Spinal cord (tissue), 10 donors: ENCODE measurements at places on chromosomes 5 and 9.

- DNase-seq, result no peak
Measured at GRCh38 chr5:28305891-28306290, 1267.5 kb upstream of the CDH9 start.

GRCh38 chr9:20023210-20023905 is 234.5 kb upstream of the SLC24A2 start:
- no peak for DNase-seq

DNA sequence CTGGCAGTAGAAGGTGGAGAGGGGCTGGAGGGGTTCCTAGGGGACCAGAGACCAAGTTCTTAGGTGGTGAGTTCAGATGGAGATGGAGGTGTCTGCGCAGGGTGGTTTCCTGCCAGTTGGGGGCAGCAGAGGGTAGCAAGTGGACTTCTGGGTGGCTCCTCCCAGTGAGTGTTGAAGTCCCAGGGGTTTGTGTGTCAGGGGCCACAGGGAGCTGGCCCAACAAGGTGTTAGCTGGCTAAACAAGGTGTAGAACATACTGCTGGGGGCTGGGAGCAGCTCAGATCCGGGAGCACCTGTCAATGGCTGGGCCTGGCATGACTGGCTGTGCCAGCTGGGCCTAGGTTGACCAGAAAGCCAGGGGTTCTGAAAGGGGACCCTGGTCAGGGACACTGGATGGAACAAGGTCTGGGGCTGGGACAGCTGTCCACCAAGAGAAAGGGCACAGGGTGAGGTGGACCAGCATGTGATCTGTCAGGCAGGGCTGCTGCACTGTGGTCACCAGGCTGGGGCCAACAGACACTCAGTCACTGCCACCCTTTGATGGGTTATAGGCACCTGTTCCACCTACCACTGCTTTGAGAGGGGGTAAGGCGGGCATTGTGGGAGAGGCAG is 35.6 kb downstream of the DAB2IP start:
- no peak for DNase-seq

GRCh38 chr9:97905228-97905627 is 17.1 kb downstream of the TRMO start:
- DNase-seq, result no peak
